ENCODE measurements at places on chromosomes 7 and 10. TPM values are rescaled to one million over a fixed set of nuclear protein-coding genes. Genes with fewer than 3 reads are reported as not detected.

The OR2A42 gene
- total RNA-seq: not detected

The SLC26A4 gene
- total RNA-seq: 0.24 TPM

The NACAD gene
- total RNA-seq: not detected

The CLDN3 gene
- total RNA-seq: not detected

GRCh38 chr10:47346581-47347302, 1.4 kb upstream of the RBP3 start:
- no peak for DNase-seq

DNA sequence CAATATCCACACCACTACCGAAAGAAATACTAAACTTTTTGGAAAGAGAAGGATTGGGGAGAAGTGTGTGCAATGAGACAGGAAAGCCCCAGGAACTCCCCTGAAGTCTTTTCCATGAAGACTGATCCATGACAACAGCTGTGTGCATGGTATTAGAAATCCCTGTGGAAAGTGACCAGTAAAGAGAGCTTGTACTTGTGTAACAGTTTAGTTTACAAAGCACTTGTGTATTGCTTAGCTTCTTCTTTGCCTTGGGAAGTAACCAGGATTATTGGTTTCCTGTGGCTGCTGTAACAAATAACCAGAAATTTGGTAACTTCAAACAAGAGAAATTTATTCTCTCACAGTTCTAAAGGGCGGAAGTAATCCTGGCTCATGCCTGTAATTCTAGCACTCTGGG, 18.8 kb downstream of the TFAM start:
- DNase-seq: no peak

- no peak for DNase-seq
These were observed 27.9 kb downstream of the MYPN start for GRCh38 chr10:68137171-68137570.
